ENCODE measurements at places on chromosomes 7 and 10.

GRCh38 chr10:86872757-86873156 is 84.7 kb downstream of the MMRN2 start:
- no peak overlapping the region for H3K27ac ChIP-seq
- H3K36me3 ChIP-seq = peaks cover 7% of the 10 kb centered on the region
- DNase-seq = no peak
- H3K4me3 ChIP-seq = no peak overlapping the region

DNA sequence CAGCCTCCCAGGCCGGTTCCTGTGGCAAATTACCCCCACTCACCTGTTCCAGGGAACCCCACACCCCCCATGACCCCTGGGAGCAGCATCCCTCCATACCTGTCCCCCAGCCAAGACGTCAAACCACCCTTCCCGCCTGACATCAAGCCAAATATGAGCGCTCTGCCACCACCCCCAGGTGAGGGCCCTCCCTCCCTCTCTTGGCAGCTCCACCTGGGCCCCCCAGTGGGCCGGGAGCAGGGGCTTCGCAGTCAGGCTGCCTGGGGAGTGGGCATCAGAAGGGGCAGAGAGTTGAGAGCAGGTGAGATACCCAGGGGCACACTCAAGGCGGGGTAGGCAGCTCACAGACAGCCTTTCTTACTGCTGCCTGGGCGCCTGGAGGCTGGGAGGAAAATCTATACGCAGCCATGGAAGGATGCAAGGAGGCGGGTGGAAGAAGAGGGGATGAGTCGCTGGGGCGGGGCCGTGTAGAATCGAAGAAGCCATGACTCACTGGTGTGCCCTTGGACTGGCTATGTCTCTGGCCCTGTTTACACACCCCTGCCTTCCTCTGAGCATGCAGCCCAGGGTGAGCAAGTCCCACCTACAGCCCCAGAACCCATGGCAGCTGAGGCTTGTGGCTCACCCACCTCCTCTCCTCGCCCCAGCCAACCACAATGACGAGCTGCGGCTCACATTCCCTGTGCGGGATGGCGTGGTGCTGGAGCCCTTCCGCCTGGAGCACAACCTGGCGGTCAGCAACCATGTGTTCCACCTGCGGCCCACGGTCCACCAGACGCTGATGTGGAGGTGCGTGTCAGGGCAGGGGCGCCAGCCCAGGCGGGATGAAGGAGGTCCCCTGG is 48.6 kb upstream of the PPIF start:
- peak overlapping the region; percentile 9 for H3K27ac ChIP-seq
- peaks cover 52% of the 10 kb centered on the region for H3K4me1 ChIP-seq
- DNase-seq = peak; percentile 71
- no peak overlapping the region for H3K4me3 ChIP-seq
- H3K27me3 ChIP-seq = no peaks in the 10 kb centered on the region
- H3K36me3 ChIP-seq = peaks cover 99% of the 10 kb centered on the region

- H3K27ac ChIP-seq = peak overlapping the region; percentile 26
- H3K36me3 ChIP-seq = no peaks in the 10 kb centered on the region
- H3K4me3 ChIP-seq = no peak overlapping the region
- no peaks in the 10 kb centered on the region for H3K27me3 ChIP-seq
These were observed 45.3 kb downstream of the TACC2 start for GRCh38 chr10:122034149-122034756.

- H3K4me3 ChIP-seq = no peak overlapping the region
- no peaks in the 10 kb centered on the region for H3K27me3 ChIP-seq
- peak overlapping the region; percentile 8 for H3K27ac ChIP-seq
- H3K4me1 ChIP-seq = peaks cover 7% of the 10 kb centered on the region
These were observed 72.1 kb downstream of the PTPRE start for GRCh38 chr10:127979045-127979444.

DNA sequence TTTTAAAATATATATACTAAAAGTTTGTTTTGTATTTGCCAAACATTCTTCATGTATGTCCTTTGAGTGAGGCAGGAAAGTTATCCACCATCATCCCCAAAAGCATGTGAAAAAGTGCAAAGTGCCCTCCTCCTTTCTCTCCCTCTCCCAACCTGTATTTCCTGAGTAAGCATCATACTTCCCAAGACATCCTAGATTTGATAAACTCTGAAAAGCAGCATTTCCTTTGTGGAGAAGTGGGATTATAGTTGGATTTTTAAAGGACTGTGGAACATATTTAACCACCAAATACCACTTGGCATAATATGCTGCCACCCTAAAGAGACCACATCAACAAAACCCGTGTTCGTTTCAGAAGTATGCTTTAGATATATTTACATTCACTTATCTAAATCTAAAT is 36.9 kb downstream of the NET1 start:
- DNase-seq = no peak
- H3K36me3 ChIP-seq = peaks cover 21% of the 10 kb centered on the region
- no peaks in the 10 kb centered on the region for H3K27me3 ChIP-seq
- H3K4me3 ChIP-seq = peak overlapping the region; percentile 60
- H3K4me1 ChIP-seq = peaks cover 50% of the 10 kb centered on the region

GRCh38 chr10:68628576-68629127 is 68.5 kb downstream of the TET1 start:
- no peaks in the 10 kb centered on the region for H3K27me3 ChIP-seq
- DNase-seq = peak; percentile 12
- peaks cover 26% of the 10 kb centered on the region for H3K4me1 ChIP-seq
- H3K27ac ChIP-seq = no peak overlapping the region

- no peak for DNase-seq
- no peak overlapping the region for H3K27ac ChIP-seq
- peaks cover 79% of the 10 kb centered on the region for H3K27me3 ChIP-seq
- H3K4me3 ChIP-seq = no peak overlapping the region
- H3K4me1 ChIP-seq = no peaks in the 10 kb centered on the region
- no peaks in the 10 kb centered on the region for H3K36me3 ChIP-seq
These were observed 98.2 kb downstream of the UNCX start for GRCh38 chr7:1330801-1331425.

DNA sequence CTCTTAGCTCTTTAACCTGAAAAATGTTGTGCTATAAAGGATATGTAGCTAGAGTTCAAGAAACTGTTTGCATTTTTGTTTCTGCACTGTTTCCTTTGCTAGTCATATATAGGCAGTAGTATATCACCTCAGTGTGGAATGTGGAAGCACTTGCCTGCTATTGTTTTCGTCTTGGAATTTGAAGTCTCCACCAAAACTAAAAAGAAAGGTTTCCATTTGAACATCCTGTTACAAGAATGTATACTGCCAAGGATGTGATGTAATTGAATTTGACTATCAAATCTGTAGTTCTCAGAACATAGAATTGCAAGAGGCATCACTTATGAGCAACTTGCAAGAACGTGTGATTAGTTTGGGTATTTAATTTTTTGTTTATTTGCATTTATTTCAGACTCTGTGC is 51.1 kb upstream of the MEOX2 start:
- no peaks in the 10 kb centered on the region for H3K4me1 ChIP-seq
- H3K36me3 ChIP-seq = no peaks in the 10 kb centered on the region
- H3K4me3 ChIP-seq = no peak overlapping the region
- H3K27ac ChIP-seq = no peak overlapping the region
- DNase-seq = peak; percentile 12
- H3K27me3 ChIP-seq = no peaks in the 10 kb centered on the region

GRCh38 chr7:11203683-11204082 is 230.0 kb downstream of the PHF14 start:
- no peak overlapping the region for H3K27ac ChIP-seq
- H3K4me1 ChIP-seq = no peaks in the 10 kb centered on the region
- no peak for DNase-seq
- H3K36me3 ChIP-seq = no peaks in the 10 kb centered on the region
- H3K4me3 ChIP-seq = no peak overlapping the region
- no peaks in the 10 kb centered on the region for H3K27me3 ChIP-seq

DNA sequence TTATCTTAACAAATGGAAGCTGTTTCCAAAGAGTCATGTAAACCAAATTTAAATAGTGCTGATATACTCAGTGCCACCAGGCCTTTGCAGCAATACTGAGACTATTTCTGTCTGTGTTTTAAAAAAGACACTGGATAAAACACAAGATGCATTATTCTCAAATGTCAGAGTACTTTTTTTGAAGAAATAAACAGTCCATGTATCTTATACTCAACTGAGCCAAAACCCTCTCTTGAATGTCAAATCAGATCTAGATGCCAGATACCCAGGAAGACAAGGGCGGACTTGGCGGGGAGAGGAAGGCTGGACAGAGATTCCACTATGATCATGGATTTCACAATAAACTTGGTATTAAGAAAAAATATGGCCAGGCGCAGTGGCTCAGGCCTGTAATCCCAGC is 127.6 kb downstream of the COBL start:
- H3K36me3 ChIP-seq = peaks cover 11% of the 10 kb centered on the region
- H3K4me1 ChIP-seq = no peaks in the 10 kb centered on the region
- no peaks in the 10 kb centered on the region for H3K27me3 ChIP-seq
- H3K4me3 ChIP-seq = no peak overlapping the region
- H3K27ac ChIP-seq = no peak overlapping the region
- no peak for DNase-seq

GRCh38 chr7:27936768-27937102 is 196.8 kb downstream of the TAX1BP1 start:
- no peak overlapping the region for H3K4me3 ChIP-seq
- no peaks in the 10 kb centered on the region for H3K27me3 ChIP-seq
- no peaks in the 10 kb centered on the region for H3K4me1 ChIP-seq
- DNase-seq = no peak
- H3K27ac ChIP-seq = no peak overlapping the region

DNA sequence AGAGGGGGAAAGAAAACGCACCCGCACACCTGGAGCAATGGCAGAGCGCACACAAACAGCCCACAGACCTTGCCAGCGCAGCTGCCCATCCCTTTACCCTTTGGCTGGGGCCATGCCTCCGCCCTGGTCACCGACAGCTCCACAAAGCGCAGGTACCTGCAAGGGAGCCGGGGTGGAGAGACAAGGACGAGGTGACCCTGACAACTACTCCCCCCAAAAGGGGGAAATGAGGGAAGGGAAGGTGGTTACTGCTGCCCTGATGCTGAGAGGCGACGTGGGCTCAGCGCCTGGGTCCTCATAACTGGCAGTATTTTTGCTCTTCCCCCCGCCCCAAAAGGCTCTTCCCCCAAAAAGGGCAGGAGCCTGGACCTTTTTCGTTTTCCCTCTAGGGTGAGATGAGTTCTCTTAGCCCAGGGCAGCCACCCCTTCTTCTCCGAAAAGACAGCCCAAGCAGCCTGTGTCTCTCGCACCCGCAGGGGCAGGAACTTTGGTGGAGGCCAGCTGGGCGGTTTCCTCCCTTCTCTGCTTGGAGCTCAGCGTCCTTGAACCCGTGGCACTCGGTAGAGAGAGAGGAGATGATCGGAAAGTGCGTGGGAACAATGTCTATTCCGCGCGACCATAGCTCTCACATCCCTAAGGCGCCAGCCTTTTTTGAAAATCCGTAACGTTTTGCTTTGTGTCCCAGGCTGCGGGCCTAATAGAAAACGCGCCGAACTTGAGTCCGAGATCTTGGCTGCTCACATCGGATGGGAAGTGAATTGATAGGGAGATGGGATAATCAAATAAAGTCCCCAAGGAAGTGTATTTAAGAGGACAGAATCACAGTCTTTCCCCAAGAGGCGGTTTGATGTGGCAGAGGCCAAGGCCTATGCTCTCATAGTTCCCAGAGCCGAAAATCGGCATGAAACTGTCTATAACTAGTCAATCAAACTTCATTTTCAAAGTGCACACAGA is 1.0 kb downstream of the NKX2-3 start:
- no peak for DNase-seq
- H3K4me1 ChIP-seq = peaks cover 70% of the 10 kb centered on the region
- peak overlapping the region; percentile 12 for H3K27ac ChIP-seq
- H3K4me3 ChIP-seq = peak overlapping the region; percentile 42
- H3K36me3 ChIP-seq = no peaks in the 10 kb centered on the region
